ENCODE measurements at places on chromosomes 4 and X.

DNA sequence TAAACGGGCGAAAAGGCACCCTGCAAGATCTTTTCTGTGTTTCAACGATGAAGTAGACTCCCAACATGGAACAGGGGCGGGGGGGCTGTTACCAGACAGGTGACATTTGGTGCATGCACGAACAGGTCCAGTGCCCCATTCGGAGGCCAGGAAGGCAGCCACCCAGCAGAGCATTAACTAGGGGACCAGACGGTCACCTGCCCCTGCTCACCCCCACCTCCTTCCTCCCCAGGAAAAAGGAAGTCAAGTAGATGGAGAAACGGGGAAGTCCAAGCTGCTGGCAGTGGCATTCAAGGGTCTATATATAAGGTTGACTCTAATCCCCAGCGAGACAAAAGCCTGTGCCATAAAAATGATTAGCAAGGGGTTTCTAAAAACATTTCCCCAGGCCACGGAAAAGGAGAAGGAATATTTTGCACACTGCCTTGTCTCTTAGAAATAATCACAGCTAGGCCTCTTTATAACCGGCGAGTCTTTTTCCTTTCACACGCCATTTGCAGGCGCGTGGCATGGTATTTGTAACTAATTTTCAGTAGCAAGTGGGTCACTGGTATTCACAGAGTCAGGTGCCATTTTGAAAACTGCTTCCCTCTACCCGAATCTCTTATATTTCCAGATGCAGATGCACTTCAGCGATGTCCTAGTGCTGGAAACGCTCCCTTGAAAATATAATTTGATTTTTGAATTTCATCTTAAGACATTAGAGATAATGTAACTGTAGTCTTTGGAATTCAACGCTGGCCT lies 1.2 kb upstream of the TMSB4X start:
- no peak for DNase-seq

GRCh38 chrX:68532831-68533533 lies 34.1 kb downstream of the YIPF6 start:
- DNase-seq, result no peak

GRCh38 chrX:40096395-40097091 lies 1.2 kb downstream of the BCOR start:
- no peak for DNase-seq

DNA sequence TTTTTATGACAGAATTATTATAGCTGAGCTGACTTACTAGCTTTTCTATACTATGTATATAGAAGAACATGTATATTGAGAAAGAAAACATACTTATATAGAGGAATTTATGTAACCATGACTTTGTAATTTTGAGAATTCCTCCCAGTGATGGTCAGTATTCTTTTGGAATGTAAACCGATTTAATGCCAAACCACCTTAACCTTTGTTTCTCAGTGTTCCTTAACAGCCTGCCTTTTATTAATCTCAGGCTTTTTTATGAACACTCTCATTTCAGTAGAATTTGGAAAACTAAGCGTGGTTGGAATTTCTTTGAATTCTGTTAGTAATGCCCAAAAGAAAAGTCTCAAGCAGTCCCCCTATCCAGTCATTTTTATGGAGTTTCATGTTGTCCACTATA lies 47.0 kb downstream of the MOSPD2 start:
- DNase-seq, result no peak

DNA sequence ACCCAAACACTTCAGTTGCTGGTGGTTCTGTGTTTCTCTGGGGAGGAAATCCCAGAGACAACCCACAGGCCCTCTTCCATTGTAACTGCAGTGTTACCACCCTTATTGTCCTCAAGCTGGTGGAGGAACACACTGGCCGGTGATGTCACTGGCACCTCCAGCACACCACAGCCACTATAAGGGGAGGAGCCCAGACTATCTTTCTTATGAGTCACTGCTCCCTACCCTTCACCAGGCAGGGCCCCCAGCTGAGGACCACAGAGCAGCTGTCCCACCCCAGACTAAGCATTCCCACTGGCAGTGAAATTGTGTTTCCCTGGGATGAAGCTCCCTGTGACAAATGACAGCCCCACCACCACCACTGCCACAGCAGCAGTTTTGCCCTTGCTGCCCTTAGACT lies 171.8 kb upstream of the FGF16 start:
- DNase-seq, result no peak

DNA sequence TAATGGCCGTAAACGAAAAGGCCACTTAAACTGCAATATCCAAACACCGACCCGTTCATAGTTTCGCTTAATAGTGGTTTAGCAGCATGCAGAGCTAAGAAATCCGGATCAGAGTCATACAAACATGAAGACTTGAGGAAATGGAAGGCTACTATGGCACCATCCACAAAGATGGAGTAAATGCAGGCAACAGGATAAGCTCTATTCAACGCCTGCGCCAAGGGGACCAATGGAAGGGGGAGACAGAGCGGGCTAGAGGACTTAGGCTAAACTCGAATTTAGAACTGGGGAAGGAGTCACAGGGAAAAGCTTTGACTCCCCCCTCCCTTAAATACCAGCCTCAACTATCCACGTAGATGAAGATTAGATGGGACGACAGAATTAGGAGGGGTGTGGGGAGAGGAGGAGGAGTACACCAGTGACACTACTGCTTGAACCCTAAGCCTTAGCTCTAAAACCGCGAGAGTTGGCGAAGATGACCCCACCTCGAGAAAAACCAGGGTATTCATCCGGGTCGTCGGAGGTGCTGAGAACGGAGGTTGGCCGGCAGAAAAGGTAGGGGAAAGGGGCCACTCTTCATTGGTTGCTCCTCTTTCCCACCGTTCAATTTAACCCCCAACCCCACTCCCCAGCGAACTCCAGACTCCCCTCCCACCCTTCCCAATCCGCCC lies 3.5 kb downstream of the HUWE1 start:
- no peak for DNase-seq

- no peak for DNase-seq
Observed at GRCh38 chr4:112840061-112840460, 203.1 kb downstream of the LARP7 start.

GRCh38 chr4:2689825-2690700 lies 66.1 kb downstream of the TNIP2 start:
- peak; percentile 35 for DNase-seq

GRCh38 chr4:165462009-165462408 lies 83.2 kb downstream of the CPE start:
- no peak for DNase-seq

DNA sequence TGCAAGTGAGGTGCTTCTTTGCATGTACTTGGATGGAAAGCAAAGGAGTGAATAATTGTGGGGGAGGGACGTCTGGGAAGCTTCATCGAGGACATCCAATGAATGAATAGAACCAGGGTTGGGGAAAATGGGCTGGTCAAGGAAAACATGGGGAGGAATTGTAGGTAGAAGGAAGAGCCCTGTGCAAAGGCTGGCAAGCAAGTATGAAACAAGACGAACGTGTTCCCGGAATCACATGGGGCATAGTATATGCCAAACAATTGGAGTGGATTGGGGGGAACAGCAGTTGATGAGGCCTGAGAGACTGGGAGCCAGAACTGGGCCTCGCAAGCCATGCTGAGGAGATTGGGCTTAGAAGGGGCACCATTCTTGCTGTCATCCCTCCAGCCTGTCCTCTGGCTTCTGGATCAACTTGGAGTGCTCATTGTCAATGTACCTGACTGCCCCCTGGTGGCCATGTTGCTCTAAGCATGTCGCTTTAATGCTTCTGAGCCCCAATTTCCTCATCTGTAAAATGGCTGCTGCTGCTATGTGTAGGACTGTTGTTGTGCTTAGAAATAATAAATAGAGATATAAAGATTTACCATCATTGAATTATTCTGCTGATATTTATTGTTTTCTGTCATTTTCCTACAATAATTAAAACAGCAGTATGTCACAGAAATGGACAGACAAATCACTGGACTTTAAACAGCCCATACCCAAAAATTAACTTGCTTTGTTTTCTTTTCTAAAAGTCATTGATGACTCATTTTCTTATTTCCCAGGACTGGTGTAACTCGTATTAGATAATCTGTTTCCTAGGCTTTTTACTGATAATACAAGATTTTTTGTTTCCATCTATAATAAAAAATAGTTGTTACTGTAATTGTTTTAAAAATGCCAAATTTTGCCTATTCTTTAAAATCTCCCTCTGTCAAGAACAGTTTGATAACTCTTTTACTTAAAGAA lies 66.4 kb downstream of the JADE3 start:
- peak; percentile 47 for DNase-seq

DNA sequence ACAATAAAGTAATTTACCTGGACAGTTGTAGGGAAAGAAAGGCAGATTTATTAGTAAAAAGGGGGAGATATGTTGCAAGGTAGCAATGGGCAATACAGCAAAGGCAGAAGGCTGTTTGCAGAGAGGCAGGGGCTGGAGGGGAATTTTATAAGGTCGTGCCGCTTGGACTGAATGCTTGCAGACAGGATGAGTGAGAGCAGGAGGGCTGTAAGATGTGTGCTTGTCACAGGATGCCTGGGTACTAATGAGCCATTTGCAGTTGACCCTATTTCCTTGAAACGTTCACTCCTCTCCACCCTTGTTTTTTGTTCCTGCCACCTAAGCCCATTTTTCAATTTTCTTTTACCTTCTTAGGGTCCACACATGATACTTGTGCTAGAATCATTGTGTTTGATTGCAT lies 214.7 kb downstream of the TRAM1L1 start:
- DNase-seq, result no peak

GRCh38 chr4:70581980-70582379 lies 10.1 kb upstream of the AMBN start:
- no peak for DNase-seq

GRCh38 chr4:167779864-167780263 lies 312.5 kb upstream of the ANXA10 start:
- DNase-seq, result no peak

GRCh38 chrX:68835104-68835442 lies 6.3 kb downstream of the EFNB1 start:
- DNase-seq, result no peak

GRCh38 chr4:174672276-174672675 lies 150.0 kb upstream of the HPGD start:
- DNase-seq, result no peak

DNA sequence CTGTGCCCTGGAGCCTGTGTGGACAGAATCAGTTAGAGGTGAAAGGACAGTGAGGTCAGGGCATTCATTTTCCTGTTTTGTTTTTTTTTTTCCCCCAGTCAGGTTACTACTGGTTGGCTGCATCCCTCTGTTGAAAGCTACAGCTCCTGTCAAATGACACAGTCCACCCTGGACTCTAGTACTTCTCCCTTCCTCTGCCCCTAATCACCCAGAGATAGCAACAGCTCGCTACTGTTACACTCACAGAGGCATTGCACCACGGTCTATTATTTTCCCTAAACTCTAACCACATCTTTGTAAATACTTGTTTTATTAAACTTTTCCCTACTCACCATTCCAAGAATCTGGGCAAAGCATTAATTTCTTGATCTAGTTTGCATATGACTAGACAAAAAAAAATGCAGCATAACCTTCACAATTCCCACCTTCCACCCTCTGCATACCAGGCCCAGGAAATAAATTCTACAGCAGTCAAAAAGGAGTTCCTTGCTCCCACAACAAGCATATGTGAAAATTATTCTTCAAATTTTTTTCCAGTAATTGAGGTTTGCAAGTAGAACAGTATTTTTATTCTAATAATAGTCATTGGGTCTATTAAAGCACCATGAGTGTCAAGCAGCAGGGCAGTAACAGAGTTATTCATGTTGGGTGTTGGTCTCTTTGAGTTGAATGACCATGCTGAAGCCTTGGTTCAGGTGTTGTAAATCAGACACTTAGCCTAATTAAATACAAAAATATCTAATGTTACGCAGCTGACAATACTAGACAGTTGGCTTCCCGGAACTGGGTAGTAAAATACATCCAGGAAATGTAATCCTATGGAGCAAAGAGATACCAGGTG lies 329.2 kb downstream of the INPP4B start:
- no peak for DNase-seq

DNA sequence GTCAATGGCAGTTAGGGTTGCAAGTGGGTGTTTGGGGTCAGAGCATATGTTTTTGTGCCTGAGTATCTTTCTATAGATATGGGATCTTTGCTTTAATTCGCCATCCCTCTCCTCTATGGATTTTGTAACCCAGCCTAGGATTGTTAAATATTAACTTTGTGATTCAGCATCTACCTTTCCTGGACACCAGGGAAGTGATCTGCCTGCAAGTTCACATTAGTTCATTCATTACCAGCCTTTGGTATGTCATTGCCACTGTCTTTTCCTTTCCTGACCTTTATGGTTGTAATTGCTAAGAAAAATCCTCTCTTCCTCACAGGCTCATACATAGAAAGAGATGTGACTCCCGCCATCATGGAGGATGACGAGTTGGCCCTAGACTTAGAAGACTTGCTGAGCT lies 73.8 kb downstream of the KIT start:
- DNase-seq, result no peak

DNA sequence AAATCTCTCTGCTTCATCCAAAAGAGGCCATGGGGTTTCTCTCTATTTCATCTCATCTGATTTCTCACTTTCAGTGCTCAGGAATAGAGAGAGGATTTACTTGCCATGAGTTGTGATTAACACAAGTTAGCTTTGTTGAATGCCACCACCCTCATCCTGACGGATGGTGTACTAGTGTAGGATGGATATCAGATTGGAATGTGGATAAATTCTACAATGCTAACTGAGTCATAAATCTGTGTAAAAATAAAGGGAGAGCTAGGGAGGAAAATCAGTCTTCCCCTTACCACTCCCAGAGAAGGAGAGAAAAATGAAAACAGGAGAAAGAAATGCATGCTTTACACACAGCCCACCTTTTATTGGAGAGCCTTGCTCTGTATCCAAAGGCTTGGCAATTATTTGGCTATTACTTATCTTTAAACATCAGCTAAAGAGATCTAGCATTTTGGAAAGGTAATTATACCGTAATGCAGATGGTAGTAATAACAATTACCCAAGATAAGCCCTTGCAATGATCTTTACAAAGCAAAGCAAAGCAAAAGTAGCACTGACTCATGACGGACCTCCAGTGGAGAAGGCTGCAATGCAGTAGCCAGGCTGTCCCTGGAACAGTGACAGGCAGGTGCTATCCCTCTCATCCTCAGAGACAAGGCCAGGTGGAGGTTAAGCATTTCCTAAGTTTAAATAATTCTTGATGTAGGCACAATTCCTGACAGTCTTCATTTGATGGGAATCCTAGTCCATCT lies 306.3 kb upstream of the PPARGC1A start:
- no peak for DNase-seq

DNA sequence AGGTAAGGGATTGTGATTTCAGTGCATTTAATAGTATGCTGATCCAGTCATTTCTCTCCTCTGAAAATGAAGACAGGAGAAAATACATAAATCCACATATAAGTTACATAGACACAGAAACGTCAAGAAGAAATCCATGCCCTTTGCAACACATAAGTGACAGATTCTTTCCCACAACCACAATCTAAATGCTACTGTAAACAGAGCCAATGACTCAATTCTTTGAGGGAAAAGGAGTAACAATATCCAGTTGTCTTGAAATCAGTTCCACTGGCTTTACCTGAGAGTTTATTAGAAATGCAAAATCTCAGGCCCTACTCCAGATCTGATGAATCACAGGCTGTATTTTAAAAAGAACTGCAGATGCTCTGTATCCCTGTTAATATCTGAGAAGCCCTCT lies 66.4 kb downstream of the ARAP2 start:
- no peak for DNase-seq

Data from stimulated activated CD8-positive, alpha-beta memory T cell treated with anti-CD3 and anti-CD28 coated beads, Interleukin-4, amount 100 ng/mL, for 4 hours (primary cell).